ENCODE measurements at places on chromosomes 12 and 14. TPM values are rescaled to one million over a fixed set of nuclear protein-coding genes. Genes with fewer than 3 reads are reported as not detected.

GRCh38 chr12:93922583-93923006 is 225.8 kb upstream of the PLXNC1 start:
- no peak for DNase-seq

- DNase-seq = no peak
Observed at GRCh38 chr12:102876883-102877282, 40.2 kb downstream of the PAH start.

GRCh38 chr14:74710480-74710879 is 2.4 kb downstream of the AREL1 start:
- no peak for DNase-seq

GRCh38 chr12:6912164-6912935 is 2.0 kb upstream of the ENO2 start:
- DNase-seq = no peak

Gene TTC7B
- total RNA-seq = 5.6 TPM
